ENCODE measurements at places on chromosomes 16 and 17.

DNA sequence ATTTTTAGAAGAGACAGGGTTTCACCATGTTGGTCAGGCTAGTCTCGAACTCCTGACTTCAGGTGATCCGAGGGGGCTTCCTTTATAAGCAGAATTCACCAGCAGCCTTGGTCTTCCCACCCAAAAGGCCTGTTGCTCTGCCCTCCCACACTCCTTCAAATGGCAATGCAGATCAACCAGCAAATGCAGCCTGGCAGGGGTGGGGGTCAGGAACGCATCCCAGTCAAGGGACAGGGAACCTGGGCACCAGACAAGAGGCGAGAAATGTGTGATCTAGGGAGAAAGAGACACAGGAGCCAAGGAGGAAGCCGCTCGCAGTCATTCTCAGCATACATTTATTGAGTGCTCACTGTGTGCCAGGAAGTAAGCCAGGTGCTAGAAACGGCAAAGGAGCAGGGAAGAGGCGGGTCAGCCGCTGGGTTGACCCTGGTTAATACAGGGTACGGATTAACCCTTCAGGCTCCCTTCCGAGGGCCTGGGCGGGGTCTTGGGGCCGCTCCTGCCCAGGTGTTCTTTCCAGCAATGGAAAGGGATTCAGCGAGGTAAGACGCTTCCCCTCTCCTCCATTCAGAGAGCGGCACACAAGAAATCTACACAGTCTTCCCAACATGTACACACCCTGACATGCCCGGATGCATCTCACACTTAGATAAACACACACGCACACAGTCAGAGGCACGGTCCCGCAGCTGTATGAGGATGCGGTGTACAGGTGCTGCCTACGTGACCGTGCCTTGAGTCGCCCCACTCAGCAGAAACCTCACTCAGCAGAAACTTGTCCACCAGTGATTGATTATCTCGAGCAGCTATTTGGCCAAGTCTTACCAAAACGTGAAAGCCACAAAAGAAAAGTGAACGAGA, 6.6 kb upstream of the PITPNA start:
- DNase-seq, result no peak

DNA sequence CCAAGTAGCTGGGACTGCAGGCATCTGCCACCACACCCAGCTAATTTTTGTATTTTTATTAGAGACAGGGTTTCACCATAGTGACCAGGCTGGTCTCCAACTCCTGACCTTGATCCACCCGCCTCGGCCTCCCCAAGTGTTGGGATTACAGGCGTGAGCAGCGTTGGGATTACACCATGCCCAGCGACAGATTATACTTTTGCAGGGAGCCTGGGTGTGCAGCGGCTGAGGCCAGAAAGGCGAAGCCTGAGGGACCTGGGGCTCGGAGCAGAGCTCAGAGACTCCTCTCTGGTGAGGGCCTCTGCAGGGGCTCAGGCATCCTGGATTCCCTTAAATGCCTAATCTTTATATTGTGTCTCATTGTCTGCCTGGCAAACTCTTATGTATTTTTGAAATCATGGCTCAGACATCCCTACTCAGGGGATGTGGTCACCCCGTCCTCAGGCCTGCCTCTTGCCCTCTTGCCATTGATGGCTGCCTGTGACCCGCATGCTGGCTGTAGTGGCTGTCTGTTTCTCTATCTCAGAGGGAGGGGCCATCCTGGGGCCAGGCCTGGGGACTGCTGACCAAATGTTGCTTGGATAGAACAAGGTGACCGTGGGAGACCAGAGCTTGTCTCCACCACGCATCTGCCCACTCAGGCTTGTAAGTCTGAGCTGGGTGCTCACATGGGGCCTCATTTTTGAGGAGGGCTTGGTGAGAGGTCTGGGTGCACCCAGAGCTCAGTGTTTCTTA, 42.6 kb downstream of the B9D1 start:
- no peak for DNase-seq

DNA sequence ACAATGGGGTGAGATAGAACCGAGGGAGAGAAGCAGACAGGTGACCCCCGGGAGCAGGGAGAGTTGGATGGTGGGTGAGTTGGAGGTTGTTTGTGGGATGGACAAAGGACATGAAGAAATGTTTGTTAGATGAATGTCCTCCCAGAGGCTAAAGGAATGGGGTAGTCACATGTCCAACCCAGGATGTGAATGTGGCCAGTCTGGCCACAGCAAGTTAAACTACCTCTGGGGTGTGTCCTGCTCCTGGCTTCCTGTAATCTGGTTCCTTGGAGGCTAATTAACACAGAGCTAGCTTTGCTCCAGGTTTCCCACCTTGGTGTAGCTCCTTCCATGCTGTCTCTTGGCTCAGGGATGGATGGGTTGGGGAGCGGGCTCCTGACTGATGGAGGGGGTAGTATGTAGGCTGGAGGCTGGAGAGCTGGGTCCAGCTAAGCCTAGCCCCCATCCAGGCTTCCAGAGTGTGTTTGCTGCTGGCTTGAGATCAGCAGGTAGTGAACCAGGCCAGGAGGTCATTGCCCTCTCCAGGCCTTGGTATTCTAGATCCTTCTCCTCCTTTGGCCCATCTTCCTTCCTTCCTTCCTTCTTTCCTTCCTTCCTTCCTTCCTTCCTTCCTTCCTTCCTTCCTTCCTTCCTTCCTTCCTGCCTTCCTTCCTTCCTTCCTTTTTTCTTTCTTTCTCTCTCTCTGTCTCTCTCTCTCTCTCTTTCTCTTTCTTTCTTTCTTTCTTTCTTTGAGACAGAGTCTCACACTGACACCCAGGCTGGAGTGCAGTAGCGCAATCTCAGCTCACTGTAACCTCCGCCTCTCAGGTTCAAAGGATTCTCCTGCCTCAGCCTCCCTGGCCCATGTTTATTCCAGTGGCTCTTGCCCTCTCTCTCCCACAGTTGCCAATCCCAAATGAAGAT, 28.0 kb upstream of the UBE2G1 start:
- no peak for DNase-seq

GRCh38 chr17:70206361-70207010, 37.2 kb downstream of the KCNJ2 start:
- no peak for DNase-seq

DNA sequence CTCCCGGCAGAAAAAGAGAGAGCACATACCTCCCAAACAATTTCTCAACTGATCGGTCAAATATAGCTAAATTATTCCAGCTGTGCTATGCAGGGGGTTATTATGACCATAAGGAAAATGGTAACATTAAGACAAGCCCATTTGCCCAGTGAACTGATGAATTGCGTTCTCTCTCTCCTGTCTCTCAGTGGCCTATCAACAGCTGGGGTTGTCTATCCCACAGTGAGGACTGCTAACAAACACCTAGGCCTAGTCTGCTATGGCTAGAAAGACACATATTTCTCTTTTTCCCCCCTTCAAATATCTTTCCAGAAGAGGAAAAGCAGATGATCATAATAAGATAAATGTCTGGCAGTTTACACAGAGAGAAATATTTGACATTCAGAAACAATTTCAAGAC, 263.8 kb upstream of the ELAC2 start:
- DNase-seq, result no peak

DNA sequence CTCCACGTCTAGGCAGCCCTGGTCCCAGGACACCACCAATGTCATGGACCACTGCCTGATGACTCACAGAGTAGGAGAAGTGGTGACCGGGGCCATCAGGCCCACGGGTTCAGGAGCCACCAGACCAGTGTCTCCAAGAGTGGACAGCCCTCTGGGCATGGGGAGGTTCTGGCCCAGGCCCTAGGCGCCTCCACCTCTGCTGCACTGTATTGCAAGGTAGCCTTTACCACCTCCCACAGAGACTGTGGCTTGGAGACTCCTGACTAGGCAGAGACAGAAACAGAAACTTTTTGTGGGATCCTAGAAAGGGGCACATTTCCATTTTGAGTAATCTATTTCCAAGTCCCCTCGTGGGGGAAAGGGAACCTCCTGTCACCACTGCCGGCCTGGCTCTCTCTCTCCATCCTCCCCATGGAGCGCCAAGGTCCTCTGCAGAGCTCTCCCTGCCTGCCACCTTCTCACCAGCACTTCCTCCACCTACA, 2.9 kb downstream of the CDIP1 start:
- no peak for DNase-seq

DNA sequence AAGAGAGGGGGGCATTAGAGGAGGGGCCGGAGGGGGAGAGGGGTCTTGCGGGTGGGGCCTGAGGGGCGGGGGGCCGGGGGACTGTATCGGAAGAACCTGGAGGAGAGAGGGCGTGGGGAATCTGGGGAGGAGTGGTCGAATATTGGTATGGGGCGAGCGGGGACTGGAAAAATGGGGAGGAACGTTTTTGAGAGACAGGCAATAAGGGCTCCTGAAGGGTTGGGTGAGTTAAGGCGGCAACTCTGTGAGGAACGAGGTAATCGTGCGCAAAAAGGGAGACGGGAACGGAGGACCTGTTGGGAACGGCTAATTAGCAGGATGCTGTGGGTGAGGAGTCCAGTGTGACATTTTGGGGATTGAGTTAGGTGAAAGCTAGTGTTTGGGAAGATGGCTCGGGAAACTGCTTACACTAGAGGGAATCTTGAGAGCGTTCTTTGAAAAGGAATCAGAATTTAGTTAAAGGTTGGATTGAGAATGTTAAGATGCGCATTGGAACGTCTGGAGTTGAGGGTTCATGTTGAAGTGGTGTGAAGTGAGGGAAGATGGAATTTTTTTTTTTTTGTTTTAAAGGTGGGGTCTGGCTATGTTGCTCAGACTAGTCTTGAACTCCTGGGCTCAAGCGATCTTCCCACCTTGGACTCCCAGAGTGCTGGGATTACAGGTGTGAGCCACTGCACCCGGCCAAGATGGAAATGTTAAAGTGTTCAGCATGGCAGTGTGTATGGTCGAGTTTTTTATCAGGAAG, 662 bp downstream of the WIPF2 start:
- peak; percentile 41 for DNase-seq

GRCh38 chr16:67425061-67425460, 5.9 kb upstream of the HSD11B2 start:
- DNase-seq, result no peak
